Amniotic epithelial cell (primary cell): ENCODE measurements at places on chromosomes 13 and 19.

GRCh38 chr19:7262470-7262869, 31.7 kb downstream of the INSR start:
- no peak for DNase-seq

DNA sequence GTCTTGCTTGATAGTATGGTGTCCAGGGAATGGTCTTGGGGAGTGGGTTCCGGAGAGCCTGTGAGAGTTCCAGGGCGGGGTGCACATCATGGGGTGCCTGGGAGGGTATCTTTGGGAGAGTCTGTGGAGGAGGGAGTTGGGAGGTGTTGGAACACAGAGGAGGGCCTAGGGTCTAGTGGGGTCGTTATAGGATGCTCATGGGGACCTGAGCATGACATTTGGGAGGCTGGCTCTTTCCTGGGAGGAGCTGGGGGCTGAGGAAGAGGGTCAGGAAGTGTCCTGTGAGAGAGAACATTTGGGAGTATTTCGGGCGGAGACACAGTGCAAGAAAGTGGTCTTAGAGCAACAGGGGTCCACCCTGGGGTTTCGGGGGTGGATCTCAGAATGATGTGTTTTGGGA, 2.7 kb downstream of the ACTL9 start:
- DNase-seq: no peak

- DNase-seq: no peak
Observed at GRCh38 chr13:91792054-91792453, 393.6 kb downstream of the GPC5 start.

GRCh38 chr19:9835507-9835949, 410 bp downstream of the PIN1 start:
- no peak for DNase-seq

GRCh38 chr19:15673176-15673654, 328 bp downstream of the CYP4F12 start:
- DNase-seq: no peak

DNA sequence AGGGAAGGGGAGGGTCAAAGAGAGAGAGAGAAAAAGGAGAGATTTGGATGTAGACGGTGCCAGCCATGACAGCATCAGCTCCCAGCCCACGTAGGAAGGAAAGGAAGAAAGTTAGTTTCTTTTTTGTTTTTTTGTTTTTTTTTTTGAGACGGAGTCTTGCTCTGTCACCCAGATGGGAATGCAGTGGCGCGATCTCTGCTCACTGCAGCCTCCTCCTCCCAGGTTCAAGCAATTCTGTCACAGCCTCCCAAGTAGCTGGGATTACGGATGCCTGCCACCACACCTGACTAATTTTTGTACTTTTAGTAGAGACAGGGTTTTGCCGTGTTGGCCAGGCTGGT, 27.6 kb downstream of the ELL start:
- peak; percentile 7 for DNase-seq

DNA sequence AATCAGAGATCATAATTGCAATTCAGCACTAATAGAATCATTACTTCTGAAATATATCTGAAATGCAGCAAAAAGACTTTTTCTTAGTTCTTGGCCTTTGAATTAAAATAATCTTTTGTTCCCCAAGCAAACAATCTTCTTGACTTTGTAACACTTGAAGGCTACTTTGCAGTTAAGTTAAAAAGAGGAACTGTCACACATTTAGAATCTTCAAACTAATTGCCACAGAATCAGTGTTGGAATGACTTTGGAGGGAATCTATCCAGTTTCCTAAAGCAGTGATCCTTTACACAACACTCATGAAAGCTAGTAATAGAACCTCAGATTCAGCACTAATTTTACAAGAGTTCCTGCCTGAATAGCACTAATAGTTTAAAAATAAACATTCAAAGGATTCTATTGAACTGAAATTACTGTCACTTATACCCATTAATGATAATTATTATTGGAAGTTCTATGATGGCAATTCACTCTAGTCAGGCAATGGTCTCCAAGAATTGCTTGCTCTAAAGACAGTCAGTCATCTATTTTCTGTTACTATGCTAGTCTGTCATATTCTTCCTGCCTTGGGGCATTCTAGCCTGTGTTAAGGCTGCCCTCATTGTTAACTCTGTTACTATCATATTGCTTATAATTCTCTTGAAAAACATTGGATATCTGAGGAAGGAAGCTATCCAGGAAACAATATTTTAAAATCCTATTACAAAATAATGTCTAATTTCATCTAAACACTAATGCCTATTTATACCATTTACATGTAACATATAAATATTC, 362.4 kb downstream of the DIAPH3 start:
- DNase-seq: no peak

GRCh38 chr13:67299751-67300150, 69.6 kb upstream of the PCDH9 start:
- peak; percentile 28 for DNase-seq

DNA sequence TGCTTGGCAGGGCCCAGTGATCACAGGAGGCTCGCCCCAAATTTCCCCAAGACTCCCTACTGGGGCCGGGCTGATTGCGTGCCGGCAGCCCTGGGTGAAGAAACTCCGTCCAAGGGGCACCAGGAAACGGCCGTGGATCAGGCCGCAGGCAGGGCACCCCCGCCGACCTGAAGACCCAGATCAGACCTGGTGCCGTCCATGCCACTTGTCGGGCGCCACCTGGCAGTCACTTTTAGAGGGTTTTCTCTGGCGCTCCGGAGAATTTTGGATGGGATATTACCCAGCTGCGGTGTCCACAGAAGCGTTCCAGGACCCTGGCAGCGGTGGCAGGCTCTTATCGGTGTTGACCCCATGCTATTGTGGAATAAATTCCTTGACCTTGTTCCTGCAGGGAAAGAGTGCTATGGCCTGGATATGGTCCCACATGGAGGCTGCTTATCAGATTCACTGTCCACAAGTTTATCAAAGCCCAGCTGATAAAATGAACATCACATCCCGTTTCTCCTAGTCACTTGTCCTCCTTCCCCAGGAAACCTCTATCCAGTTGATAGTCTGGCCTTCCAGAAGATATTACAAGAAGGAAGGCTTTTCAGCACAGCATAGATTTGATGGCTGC, 38.2 kb downstream of the IGFL2 start:
- DNase-seq: no peak

GRCh38 chr13:101868585-101869469, 416.4 kb downstream of the ITGBL1 start:
- no peak for DNase-seq

DNA sequence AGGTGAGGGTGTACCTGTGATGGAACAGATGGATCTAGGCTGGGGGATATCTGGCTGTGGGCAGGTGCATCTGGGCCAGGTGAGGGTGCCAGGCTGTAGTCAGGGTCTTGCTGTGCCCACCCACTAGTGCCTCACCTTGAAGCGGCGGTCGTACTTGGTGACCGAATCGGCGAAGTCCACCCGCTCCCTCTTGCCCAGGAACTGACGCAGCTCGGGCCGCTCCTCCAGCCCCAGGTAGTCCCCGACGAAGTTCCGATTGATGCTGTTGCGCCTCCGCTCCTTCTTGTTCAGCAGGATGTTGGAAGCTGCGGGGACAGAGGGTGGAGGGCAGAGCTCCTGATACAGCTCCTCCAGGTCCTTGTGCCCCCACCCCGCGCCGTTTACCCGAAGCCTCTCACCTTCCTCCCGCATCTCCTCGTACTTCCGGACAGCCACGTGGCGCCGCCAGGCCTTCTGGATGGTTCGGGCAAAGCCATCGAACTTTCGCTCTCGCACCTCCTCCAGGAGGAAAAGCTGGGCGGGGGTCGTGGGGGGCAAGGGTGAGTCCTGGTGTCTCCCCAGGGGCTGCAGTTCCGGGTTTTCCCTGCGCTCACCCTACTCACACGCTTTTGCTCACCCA, 16.2 kb upstream of the ZNF414 start:
- DNase-seq: no peak

GRCh38 chr13:99470027-99470426, 31.2 kb upstream of the TM9SF2 start:
- no peak for DNase-seq

- peak; percentile 89 for DNase-seq
Observed at GRCh38 chr13:40402931-40403431, 263.5 kb downstream of the FOXO1 start.

DNA sequence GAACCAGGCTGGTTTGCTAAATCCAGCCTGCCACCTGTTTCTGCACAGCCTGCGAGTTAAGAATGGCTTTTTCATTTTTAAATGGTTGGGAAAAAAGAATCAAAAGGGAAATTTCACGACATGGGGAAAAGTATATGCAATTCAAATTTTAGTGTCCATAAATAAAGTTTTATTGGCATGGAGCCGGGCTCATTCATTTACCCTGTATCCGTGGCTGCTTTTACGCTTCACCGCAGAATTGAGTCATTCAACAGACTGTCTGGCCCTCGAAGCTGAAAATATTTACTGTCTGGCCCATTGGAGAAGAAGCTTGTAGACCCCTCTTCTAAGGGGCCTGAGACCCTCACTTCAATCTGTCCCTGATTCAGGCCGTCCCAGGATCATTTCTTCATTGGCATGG, 26.1 kb downstream of the IER2 start:
- no peak for DNase-seq

- DNase-seq: no peak
Observed at GRCh38 chr13:47890146-47890814, 110.8 kb downstream of the SUCLA2 start.

DNA sequence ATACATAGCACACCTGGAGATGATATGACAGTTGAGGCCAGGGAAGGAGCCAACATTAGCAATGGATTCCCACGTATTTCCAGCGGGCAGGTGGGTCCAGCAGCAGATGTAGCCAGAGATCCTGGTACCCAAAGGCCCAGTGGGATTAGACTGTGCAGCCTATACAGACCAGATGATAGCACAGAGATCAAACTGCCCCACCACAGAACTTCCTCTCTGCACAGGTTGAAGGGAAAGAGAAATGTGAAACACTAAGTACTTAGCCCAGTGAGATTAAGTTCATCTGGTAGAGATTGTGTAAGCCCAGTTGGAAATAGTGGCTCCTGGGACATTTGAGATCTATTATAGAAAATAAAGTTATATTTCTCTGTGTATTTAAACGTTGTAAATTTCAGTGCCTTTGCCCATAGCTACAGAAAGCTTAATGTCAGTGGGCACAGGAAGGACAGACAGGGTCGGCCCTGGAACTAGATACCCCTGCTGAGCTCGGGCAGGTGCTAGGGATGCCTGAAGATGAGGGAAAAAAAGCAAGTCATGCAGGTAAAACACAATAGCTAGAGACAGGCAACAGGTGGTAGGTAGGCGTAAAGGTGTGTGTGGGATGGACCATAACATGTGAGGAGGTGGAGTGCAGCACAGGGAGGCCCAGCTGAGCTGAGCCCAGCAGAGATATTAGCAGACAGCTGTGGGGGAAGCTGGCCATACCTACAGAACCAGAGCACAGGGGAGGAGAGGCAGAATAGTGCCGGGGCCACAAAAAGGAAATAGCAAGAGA, 27.3 kb upstream of the SPATA13 start:
- no peak for DNase-seq

DNA sequence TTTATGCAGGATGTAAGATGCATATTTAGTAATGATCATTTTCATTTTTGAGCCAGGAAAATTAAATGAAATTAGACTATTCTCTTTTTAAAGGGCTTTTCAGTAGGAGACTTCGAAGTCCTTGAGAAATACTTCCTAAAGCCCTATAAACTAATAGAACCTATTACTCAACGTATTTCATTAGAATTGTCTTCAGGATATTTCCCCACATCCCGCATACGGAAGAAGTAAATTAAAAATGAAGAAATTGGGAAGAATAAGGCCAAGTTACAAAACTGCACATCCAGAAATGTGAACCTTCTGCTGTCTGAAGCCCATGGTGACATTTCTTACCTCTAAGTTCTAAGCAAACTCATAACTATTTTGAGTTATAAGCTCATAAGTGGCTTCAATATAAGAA, 66.5 kb downstream of the RXFP2 start:
- DNase-seq: no peak

- DNase-seq: no peak
Observed at GRCh38 chr13:108326309-108326708, 56.8 kb downstream of the TNFSF13B start.

DNA sequence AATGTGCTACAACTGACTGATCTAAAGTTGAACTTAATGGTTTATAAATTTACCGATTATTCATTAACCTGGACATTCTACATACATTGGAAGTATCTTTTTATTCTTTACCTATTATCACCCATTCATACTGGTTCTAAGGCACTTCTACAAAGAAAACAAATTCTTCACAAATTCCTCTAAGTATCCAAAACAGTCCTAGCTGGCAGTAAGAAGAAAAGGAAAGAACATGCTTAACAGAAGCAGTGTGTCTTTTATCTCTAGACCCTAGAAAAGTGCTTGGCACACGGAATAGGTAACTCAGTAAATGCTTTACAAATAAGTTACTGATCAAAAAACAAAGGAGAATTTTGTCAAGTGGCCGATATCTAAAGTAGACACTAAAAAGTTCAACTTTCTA, 32.8 kb downstream of the TSC22D1 start:
- no peak for DNase-seq
